Naive thymus-derived CD4-positive, alpha-beta T cell (primary cell): ENCODE measurements at places on chromosomes 5 and 9.

DNA sequence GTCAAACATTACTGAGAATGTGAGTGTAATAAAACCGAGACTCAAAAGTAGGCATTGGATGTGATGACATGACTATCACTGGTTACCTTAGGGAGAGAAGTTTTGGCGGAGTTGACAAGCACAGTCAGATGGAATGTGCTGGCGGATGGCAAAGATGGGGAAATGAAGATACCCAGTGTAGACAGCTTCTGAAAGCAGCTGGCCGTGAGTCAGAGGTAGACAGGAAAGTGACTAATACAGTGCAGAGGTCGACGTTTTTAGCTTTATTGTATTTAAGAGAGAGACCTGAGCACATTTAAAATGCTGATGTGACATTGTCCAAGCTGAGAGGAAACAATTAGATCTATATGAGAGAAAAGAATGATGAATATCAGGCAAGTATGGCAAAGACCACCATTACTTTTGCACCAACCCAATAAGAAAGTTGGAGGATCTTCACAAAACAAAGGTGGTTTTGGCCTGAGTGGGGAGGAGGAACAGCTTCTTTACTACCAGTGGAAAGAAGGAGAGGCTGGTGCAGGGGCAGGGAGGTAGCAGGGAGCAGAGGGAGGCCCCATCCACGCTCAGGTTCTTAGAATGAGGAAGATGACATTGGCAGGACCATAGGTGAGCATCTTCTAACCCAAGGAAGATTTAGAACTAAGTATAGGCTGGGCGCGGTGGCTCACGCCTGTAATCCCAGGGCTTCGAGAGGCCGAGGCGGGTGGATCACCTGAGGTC lies 36.7 kb upstream of the KCNIP1 start:
- no peak for DNase-seq

DNA sequence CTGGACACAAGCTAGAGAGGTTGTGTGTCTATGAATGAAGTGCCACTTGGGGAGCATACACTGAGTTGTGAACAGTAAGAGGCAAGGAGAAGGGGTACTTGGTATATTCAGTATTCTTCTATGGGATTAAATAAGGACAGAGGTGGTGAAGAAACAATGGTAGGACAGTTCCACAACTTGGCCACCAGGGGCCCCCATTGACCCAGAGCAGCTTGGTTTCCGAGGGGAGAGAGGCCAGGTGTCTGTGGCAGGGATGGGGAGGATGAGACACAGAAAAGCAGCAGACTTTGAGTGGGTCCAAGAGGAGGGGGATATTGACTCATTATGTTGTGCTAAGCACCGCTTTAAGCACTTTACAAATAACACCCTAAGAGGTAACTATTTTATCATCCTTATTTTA lies 220.6 kb downstream of the MELK start:
- no peak for DNase-seq

- no peak for DNase-seq
Measured at GRCh38 chr9:92392690-92393089, 11.7 kb downstream of the OGN start.

DNA sequence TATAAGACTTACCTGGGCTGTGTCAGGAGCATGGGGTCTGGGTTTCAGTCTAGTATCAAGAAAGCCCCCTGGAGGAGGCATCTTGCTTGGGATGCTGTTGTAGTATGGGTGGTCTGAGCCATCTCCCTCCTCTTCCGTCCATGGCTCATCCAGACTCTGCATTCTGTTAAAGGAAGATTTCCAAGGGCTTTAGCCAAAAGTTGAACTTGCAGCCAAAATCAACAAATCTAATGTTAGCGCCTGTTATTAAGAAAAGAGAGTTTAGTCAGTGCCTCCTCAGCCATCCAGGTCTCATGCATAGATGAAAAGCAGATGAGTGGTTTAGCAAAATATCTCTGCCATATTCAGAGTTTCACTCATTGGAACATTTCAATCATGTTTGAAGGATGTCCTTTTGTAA lies 55.6 kb downstream of the S1PR3 start:
- DNase-seq: no peak

- no peak for DNase-seq
Measured at GRCh38 chr9:104091708-104092107, 2.4 kb upstream of the SMC2 start.
